ENCODE measurements at places on chromosomes 16 and 17.
A peak's percentile ranks its signal among the peaks of the same experiment; 100 is the strongest.

GRCh38 chr17:19646788-19647696, 1.5 kb upstream of the ALDH3A2 start:
- DNase-seq, result peak; percentile 54

DNA sequence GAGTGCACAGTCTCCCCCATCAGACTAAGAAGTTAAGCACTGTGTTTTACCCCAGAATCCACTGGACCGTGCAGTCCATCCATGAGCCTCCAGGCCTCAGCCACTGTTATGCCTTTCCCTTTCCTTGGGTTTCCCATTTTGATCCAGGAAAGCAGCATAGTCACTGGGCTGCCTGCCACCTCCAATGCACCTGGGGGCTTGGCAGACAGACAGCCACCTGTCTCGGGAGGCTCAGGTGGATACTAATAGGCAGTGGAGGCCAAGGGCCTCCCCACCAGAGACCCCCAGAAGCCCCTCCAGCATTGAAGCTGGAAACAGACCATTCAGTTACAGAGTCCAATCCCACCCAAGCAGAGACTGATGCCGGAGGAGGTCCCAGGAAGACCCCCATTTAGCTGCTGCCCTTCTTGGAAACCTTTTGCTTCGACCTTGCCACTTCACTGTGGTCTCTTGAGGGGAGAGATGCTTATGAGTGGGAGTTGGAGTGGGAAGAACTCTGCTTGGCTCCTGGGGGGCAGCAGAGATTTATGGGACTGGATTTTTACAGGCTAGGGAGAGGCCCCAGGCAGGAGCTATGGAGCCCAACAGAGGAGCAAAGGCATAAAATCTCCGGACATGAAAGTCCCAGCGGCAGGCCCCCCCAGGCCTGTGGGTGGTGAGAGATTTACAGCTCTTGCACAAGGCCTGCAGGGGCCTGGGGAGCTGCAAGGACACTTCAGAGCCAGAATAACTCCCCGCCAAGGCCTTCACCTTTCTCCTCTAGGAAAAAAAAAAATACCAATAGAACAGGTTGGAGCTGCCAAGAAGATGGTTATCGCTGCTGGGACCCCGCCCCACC, 12.2 kb upstream of the SP2 start:
- no peak for DNase-seq

DNA sequence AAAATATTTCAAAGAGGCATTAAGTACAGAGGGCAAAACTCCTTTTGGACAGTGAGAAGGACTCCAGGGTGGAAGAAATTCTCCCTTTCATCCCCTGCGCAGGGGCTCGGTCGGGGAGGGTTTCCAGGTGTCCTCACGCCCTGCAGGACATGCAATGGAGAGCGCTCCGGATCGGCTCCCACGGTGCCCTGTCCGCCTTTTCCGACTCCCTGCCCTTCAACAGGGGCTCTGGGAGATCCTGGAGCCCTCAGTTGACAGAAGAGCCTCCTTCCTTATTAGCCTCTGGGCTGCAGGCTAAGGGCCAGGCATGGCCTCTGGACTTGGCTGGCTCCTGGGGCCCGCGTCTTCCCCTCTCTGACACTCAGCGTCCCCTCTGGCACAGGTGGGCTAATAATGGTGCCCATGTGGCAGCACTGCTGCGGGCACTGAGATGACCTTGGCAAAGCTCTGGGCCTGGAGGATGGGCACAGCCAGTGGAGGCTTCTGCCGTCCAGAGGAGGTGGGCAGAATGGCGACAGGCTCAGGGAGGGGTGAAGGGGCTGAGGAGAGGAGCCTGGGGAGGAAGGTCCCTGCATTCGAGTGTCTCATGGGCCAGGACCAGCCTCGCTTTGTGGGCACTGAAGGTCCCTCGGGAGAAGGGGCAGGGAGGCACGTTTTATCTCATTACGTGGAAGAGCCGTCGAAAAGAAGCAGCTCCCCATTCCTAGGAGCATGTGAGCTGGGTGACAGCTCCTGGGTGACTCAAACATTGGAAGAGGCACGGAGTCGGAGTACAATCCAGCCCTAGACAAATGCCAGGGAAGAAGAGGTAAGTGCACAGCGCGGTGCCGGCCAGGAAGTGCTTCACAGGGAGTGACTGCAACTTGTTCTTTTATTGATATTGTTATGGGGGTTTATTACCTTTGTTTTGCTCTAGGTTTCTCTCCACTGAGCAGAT, 161.7 kb downstream of the IRF8 start:
- no peak for DNase-seq

- no peak for DNase-seq
These were observed 60.2 kb downstream of the CMC2 start for GRCh38 chr16:80946481-80946880.

DNA sequence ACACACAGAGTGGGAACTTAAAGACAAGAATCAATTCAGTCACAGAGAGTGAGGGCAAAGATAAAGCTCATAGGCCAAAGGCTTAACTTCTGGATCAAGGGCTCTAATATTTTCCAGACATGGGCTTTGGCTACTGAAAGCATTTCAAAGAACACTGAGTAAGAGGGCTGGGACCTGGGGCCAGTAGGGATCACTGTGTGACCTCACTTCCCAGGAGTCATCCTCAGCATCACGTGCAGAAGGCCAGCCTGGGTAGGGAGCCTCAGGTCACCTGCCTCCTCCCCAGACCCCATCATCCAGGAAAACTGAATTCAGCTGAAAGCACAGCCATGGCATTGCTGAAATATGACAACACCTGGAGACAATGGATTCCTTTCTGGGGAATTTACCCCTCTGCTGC, 163.5 kb downstream of the RAB11FIP4 start:
- peak; percentile 16 for DNase-seq

GRCh38 chr16:1980030-1980769, 1.1 kb downstream of the NOXO1 start:
- no peak for DNase-seq

DNA sequence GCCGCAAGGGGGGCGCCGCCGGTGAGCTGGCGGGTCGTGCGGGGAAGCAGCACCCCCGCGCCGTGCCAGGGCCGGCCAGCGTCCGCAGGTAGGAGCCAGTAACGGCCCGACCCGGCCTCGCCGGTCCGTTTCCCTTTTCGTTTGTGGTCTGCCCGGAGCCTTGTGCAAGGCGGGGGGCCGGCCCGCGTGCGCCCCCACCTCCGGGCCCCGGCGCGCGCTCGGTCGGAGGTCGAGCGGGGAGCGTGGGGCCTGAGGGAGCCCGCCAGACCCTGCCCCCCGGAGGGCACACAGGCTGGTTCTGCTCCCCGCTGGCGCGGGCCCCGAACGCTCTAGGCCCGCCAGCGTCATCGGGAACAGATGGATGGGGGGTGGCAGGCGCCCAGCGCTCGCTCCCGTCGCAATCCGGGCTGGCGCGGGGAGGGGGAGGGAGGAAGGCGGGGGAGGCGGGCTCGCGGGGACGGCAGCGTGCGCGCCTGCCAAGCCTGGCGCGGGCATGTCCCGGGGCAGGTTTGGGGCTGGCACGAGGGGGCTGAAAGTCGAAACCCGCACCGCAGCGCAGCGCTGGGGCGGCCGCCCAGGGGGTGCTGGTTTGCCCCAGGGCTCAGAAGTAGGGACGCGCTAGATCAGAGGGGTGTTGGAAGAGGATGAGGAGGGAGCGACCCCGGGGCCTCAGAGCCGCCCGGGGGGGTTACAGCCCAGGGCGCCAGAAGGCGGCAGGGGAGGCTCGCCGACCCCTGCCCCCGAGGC, 1.5 kb upstream of the GSE1 start:
- peak; percentile 63 for DNase-seq

GRCh38 chr17:12047681-12048376, 27.2 kb downstream of the MAP2K4 start:
- peak; percentile 13 for DNase-seq

DNA sequence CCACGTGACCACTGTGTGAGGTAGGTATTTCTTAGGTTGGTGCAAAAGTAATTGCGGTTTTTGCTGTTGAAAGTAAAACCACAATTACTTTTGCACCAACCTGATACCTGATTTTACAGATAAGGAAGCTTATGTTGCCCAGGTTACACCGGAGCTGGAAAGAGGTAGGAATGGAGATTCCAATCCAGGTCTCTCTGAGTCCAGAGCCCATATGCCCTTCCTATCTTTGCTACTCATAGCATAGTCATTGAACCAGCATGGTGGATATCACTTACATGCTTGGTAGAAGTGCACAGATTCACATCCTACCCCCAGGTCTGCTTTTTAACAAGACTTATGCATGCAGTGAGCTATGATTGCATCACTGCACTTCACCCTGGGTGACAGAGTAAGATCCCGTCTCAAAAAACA, 61.8 kb downstream of the ARSG start:
- DNase-seq, result no peak

All from kidney capillary endothelial cell (primary cell).